ENCODE measurements at places on chromosomes 3 and 15.

DNA sequence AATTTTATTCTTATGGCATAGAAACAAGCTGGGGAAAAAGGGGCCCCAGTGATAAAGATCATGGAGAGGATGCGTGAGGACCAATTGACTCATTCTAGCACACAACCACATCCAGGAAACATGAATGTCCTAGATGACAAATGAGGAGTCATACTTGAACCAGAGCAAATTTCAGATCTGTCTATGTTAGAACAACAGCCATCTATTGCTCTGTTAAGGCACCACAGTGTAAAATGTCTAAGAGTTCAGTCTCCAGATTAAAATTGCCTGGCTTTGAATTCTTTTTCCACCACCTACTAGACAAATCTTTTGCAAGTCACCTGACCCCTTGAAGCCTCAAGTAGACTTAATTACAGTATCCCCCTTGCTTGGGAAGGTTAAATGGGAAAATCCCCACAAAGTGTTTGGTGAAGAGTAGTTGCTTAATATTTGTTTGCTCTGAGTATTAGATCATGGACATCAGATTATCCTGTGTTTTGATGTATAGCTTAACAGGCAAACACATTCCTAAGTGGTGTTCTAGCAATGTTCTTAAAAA lies 258.7 kb upstream of the TGFBR2 start:
- no peak for DNase-seq

GRCh38 chr15:100332231-100332630 lies 9.5 kb downstream of the ADAMTS17 start:
- DNase-seq, result no peak

- DNase-seq, result no peak
These were observed 102.0 kb downstream of the SNRPN start for GRCh38 chr15:25056484-25057425.

GRCh38 chr3:156681002-156681401 lies 6.6 kb downstream of the TIPARP start:
- DNase-seq, result peak; percentile 86

DNA sequence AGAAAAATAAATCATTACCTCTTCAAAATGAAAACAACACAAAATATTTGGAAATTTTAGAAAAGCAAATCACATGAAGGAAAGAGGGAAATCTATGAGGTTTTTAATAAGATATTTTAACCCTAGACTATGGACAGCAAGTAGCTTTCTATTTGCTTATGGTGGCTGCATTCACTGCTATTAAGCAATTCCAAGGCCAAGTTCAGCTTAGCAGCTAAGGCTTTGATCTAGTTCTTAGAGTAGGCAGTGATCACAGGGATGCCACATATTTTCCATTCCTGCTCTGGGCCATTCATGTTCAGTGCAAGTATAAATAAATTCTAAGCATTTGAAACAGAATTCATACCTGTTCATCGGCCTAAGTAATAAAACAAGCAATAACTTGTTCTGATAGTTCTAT lies 235.3 kb downstream of the CDIN1 start:
- DNase-seq, result no peak

DNA sequence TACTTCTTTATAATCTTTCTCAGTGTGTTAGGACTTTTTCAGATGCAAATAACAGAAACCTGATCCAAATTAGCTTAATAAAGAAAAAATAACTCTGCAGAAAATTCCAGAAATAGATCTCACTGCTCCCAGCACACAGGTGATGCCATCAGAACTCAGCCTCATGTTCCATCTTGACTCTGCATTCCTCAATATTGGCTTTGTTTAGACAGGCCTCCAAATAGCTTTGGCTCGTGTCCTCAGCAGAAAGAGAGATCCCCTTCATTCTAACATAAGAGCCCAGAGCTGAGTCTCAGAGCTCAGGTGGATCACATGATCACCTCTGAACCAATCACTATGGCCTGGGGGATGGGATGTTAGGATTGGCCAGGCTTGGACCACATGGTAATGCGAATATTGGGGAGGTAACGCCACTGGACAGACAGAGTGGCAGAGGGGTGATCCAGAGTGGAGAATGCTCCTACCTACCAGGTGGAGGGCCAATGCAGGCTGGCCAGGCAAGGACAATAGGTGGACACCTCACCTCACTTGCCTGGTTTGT lies 46.6 kb upstream of the TBC1D21 start:
- DNase-seq, result no peak

DNA sequence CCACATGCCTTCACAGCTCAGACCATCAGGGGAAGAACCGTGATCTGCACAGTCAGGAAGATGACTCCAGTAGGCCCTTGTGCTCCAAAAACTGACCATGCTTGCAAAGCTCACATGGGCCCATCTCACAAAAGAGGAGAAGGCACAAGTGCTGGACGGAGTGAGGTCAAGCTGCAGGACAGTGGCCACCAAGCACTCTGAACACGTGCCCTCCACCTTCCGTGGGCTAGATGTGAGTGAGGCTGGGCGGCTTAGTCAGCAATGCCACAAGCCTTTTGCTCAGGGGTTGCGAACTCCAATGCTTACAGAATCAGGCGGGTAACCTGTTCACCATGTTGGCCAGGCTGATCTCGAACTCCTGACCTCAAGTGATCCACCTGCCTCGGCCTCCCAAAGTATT lies 70.9 kb downstream of the SCN5A start:
- DNase-seq, result no peak

DNA sequence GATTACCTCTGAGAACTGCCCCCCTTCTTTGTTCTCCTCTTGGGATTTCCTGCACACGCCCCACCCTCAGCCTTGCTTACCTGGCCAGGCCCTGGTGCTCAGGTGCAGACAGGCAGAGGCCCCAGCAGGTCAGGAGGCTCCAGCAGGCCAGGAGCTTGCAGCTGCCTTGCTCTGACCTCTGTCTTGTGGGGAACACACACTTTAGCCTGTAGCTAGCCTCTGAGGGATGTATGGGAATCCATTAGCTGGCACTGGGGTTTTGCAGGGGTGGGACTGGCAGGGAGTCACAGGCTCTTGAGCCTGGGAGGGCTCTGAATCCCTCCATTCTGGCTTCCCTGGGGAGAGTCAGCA lies 2.7 kb downstream of the SMAD6 start:
- DNase-seq, result no peak

DNA sequence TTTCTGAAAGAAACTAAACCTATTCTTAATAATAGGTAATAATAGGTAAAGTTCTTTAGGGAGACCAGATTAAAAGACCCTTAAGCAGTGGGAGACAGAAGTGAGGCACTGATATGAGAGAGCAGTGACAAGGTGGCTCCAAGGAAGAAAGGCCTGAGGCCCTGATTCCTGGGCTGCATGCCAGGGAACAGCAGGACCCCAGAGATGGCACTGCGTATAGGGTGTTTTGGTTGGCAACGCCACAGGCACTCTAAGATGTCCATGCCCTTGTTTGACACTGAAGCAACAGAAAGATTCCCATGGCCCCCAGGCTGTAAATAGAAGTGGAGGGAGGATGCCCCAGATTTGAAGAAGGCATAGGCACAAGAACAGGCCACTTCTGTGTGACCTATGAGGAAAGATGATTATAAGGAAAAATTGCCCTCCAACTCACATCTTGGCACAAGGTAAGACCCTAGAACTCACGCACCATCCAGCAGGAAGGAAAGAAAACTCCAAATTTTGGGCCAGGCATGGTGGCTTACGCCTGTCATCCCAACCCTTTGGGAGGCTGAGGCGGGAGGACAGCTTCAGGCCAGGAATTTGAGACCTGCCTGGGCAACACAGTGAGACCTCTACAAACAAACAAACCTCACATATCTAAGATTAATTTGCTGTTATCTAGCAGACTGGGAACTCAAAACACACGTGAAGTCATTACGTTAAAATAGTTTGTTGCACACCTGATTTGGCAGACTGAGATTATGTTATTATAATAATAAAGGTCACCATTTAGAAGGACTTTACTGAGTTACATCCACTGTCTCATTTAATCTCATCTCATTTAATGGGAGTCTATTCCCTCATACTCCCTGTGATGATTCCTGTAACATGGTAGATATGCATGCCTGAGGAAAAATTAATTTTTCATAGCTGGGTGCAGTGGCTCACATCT lies 10.5 kb upstream of the BLM start:
- no peak for DNase-seq

DNA sequence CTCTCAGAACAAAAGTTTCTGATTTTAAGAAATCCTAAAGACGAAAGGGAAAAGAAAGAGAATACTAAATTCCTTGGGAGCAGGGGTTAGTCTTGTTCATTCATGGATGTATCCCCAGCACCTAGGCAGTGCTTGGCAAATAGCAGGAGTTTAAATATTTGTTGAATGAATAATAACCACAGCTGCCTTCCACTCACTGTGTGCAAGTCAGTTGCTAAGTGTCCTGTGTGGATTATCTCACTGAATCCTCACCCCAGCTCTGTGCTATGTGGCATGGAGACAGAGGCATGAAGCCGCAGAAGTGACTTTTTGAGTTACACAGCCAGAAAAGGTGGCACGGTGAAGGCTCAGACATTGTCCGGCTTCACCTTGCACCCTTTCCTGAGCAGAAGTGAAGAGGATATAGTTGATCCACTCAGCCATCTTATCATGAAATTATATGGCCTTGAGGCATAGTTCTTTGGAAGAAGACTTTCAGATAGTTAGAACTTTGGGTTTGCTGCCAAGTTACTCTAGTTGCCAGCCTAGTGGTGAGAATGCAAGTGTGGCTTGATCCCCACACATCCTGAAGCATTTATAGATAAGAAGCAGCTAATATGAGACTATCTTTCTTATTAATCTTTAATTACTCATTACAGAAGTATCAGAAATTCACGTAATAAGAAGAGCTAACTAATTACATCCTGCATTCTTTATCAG lies 355.5 kb downstream of the LRTM1 start:
- no peak for DNase-seq

DNA sequence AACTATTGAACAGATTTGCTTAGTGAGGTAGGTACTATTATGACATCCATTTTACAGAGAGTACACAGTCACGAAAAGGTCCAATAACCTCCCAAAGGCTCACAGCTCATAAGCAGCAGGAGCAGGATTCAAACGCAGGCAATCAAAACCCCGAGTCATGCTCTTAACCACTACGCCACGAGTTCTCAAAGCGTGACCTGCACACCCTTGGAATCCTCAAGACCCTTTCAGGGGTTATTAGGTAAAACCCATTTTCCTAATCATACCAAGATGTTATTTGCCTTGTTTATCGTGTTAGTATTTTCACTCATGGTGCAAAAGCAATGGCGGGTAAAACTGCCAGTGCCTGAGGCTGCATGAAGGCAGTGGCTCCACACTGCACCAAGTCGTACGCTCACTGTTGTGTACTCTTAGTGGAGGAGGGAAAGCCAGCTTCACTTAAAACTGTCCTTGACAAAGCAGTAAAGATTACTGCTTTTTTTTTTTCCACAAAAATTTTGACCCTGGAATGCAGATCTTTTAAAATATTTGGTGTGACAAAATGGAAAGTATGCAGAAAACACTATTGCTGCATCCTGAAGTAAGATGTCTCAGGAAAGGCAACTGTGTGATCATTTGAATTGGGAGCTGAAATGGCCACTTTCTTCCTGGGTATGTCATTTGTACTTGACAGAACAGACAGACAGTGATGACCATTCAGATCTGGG lies 96.1 kb downstream of the IGF2BP2 start:
- no peak for DNase-seq

- DNase-seq, result no peak
These were observed 27.3 kb downstream of the ADCY5 start for GRCh38 chr3:123421353-123422174.

DNA sequence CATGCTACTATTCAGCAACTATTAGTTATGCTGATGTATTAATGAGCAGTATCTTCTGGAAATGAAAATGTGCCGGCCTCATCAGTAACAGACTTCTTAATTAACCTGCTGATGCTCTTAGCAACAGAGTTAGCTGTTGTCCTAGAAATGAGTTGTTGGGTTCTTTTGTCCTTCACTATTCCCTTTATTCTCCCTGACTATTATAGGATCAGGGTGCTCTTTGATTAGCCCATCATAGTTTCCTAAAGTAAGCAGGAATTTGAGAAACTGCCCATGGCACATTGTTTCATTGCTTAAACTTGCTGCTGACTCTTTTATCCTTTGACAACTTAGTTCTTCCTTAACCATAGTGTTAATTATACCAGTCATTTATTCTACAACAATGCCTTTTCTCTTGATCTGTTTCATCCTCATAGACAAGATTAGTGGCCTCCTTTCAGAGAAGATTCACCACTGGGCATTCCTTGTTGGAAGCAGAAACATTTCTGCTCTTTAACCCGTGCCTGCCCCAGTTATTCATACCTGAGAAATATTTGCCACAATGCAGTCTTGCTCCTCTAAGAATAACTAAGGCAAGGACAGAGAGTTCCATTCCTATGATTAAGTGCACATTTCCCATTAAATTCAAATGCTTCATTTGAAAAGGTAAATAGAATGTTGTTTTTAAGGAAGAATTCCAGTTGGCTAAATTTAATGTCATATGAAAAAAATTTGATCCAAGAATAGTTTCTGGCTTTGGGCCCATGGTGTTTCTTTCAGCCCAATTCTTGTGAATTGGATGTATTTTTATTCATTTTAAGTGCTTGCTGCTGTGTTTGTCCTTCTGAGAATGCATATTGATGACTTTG lies 573.3 kb upstream of the TBL1XR1 start:
- no peak for DNase-seq

- no peak for DNase-seq
These were observed 13.1 kb downstream of the TNK2 start for GRCh38 chr3:195895078-195895860.

DNA sequence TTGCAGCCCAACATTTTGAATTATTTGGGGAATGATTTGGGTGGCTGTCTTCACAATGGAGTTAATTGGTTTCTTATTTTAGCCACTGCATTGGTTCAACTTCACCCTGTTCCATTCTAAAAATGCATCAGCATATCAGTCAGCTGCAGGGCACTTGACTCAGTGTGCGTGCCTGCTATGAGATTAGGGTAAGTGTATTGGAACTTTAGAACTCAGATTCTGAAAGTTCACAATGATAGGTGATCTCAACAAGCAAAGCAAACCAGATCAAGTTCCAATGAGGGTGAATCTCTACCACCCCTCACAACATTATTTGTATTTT lies 265.0 kb downstream of the ZPLD1 start:
- DNase-seq, result no peak

DNA sequence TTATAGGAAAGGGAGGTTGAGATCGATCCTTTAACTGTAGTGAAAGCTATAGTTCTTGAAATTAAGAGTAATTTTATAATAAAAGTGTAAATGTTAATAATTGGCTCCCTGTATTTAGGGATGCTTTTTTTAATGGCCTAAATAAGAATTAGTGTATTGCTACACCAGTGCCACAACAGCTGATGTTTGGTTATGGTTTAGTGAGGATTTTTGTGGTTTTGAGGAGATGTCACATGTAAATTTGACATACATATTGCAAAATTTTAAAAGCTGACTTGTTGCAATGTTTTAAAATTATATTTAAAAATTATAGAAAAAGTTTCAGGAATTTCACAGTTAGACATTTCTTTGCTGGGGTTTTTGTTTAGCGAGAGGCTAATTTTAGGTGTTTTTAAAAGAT lies 3.9 kb downstream of the TSC22D2 start:
- DNase-seq, result no peak

- no peak for DNase-seq
These were observed 181.7 kb upstream of the NSMCE3 start for GRCh38 chr15:29451201-29451781.

Data from GF-D8 (cell line).